Stimulated activated CD4-positive, alpha-beta T cell treated with anti-CD3 and anti-CD28 coated beads, Interleukin-4, amount 100 ng/mL, for 1 hour (primary cell): ENCODE measurements at places on chromosomes 1 and 21.

GRCh38 chr1:204277563-204278219 is 63.9 kb upstream of the GOLT1A start:
- DNase-seq = no peak

DNA sequence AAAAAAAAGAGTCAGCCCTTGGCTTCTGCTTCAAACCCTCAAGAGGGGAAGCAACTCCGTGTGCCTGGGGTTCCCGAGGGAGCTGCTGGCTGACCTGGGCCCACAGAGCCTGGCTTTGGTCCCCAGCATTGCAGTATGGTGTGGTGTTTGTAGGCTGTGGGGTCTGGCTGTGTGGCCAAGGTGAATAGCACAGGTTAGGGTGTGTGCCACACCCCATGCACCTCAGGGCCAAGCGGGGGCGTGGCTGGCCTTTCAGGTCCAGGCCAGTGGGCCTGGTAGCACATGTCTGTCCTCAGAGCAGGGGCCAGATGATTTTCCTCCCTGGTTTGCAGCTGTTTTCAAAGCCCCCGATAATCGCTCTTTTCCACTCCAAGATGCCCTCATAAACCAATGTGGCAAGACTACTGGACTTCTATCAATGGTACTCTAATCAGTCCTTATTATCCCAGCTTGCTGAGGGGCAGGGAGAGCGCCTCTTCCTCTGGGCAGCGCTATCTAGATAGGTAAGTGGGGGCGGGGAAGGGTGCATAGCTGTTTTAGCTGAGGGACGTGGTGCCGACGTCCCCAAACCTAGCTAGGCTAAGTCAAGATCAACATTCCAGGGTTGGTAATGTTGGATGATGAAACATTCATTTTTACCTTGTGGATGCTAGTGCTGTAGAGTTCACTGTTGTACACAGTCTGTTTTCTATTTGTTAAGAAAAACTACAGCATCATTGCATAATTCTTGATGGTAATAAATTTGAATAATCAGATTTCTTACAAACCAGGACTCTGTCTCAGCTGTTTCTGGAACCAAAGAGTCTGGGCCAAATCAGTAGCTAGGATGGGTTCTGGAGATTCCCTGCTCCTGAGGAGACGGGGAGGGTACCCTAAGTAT is 26.8 kb upstream of the KDM4A start:
- DNase-seq = no peak

GRCh38 chr1:201891451-201892045 is 2.9 kb downstream of the SHISA4 start:
- DNase-seq = no peak

DNA sequence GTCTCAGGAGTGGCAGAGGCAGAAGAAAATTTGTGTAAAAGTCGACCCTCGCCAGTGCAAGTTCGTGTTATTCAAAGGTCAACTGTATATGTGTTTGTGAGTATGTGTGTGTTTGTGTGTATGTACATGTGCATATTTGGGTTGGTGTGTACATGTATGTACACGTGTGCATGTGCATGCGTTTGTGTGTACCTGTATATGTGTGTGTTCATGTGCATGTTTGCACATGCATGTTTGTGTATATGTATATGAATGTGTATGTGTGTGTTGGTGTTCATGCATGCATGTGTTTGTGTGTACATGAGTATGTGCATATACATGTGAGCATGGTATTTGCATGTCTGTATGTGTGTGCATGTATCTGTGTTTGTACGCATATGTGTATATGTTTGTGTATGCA is 21.7 kb upstream of the TENT5C start:
- no peak for DNase-seq

DNA sequence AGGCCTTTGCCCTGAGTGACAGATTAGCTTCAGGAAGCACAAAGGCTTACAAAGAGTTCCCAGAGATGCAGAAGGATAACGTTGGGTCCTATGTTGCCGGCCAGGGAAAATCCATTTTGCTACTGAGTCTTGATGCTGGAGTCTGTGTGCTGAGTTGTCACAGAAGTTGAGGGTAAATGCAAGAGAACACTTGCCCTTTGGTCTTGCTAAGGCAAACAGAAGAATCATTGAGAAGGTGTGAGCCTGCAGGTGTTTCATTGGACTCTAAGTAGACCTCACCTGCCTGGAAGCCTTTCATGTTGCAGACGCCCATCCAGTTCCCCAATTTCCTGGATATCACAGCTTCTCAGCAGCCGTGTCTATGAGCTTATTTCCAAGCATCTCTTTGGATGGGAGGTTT is 105.2 kb downstream of the PCP4 start:
- no peak for DNase-seq

DNA sequence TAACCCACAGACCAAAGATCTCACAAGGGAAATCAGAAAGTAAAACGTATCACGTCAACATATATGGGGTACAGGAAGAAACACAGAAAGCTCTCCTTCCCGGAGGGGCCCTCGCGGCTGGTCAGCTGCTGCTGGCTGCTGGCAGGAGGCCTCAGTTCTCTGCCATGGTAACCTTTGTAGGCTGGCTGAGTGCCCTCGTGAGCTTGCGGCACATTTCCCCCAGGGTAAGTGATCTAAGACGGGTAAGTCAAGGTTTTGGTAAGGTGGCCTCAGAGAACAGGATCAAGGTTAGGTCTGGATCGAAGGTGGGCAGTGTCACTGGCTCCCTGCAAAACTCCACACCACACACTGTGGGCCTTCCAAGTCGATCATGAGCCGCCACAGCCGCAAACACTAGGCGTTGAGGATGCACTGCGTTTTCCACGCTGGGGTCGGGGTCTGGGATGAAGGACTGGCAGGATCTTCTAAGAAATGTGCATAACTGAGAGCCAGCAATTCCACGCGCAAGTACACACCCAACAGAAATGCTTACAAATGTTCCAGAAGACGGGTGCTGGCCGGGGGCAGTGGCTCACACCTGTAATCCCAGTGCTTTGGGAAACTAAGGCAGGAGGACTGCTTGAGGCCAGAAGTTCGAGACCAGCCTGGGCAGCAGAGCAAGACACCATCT is 33.9 kb downstream of the WDR4 start:
- no peak for DNase-seq

- no peak for DNase-seq
These were observed 53.1 kb downstream of the SH3GLB1 start for GRCh38 chr1:86757272-86757984.

GRCh38 chr1:99968214-99968613 is 1.6 kb upstream of the SLC35A3 start:
- no peak for DNase-seq

- DNase-seq = no peak
These were observed 15.4 kb downstream of the PPIE start for GRCh38 chr1:39754026-39754570.

GRCh38 chr1:87197156-87197555 is 131.5 kb upstream of the LMO4 start:
- DNase-seq = no peak

- DNase-seq = no peak
These were observed 1.0 kb upstream of the KAZN start for GRCh38 chr1:14597343-14598006.
